Stimulated activated CD4-positive, alpha-beta T cell treated with anti-CD3 and anti-CD28 coated beads, Interleukin-2, amount 100 ng/mL, for 48 hours (primary cell): ENCODE measurements at places on chromosomes 5 and 9.

- no peak for DNase-seq
Measured at GRCh38 chr5:107478068-107478641, 192.6 kb downstream of the EFNA5 start.

- no peak for DNase-seq
Measured at GRCh38 chr5:15510092-15510491, 10.1 kb downstream of the FBXL7 start.

GRCh38 chr9:88691091-88691490, 156.1 kb downstream of the NXNL2 start:
- no peak for DNase-seq

DNA sequence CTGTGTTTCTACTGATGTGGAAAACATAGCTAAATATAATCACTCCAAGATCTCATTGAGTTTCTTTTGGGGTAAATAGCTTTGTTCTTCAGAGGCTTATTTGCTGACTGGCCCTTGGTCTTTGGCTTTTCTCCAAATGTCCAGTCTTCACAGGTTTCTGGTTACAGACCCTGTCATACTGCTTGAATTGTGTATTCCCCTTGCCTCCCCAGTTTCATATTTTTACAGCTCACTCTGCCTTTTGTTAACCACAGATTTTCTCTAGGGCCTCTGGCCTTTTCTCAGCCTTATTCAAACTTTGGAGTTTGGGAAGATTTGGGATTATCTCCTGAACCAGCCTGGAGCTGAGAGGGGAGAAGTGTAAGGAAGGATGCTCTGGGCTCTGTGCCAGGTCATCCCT, 23.9 kb downstream of the ISOC1 start:
- no peak for DNase-seq

DNA sequence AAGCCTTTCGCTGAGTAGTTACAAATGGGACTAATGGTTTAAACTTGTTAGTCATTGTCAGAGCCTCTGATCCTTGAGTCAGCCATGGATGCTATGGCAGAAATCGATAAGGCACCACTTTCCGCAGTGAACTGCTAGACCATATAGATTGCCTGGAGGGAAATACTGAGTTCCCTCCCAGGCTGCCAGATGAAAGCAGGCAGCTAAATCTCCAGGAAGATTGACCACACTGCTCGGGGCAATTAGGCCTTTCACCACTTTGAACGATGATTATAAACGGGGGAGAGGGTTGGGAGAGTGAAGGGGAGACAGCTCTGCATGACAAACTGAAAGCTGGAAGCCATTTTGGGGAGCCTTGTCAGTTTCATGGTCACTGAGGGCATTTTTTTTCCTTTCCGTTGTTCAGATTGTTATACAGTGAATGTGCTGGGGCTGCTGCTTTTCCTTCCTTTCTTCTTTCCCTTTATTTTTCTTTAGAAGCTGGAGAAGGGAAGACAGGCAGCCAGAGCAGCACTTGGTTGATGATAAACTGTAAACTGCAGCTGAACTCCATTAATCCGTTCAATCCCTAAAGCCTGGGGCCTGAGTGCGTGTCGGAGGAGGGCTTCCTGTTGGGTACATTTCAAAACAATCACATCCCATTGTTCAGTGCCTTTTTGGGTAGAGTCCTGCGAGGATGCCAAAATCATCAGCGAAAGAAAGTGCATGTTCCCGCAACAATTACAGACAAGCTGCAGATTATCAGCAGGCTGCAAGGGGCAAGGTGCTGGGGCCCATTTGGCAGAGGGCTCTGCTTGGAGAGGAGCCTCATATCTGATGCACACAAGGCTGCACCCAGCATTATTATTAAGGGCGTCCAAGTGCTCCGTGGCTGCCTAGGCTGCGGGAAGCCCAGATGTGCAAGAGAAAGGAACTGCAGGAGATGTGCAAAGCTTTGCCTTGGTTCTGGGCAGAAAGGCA, 308.4 kb downstream of the PSAT1 start:
- no peak for DNase-seq

DNA sequence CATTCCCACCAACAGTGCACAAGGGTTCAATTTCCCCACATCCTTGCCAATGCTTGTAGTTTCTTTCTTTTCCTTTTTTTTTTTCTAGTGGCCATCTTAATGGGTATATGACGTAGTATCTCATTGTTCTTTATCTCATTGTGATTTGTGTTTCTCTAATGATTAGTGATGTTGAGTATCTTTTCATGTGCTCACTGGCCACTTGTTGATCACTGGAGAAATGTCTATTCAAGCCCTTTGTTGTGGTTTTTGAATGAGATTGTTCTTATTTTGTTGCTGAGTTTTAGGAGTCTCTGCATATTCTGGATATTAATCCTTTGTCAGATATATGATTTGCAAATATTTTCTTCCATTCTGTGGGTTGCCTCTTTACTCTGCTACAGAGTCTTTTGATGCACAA, 1.6 kb upstream of the TMED9 start:
- no peak for DNase-seq

DNA sequence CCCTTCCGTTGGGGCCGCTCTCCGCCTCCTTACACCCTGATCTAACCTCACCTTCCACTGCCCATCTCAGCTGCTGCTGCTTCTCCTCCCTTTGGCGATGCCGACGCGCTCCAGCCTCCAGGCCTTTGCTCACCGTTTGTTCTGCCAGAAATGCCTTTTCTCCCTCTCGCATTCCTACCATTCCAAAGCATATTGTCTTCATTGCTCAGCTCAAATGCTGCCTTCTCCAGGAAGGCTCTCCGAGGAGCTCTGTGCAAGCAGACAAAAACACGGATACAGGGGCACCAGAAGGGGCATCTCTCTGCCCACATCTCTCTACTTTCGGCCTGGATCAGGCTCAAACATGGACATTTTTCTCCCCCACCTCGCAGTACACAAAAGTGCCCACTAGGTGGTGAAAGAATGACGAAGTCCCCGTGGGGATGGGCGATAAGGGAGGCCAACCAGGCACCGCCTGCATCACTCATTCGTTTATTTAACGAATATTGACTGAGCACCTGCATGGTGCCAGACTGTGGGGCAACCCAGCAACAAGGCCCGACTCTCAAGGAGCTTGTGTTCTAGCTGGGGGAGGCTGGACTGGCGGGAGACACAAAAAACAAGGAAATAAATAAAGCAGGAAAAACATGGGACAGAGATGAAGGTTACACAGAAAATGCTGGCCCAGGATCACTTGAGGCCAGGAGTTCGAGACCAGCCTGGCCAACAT, 7.3 kb upstream of the GRHPR start:
- DNase-seq, result peak; percentile 81

- DNase-seq, result no peak
Measured at GRCh38 chr5:113218906-113219517, 215.8 kb downstream of the TSSK1B start.

- peak; percentile 19 for DNase-seq
Measured at GRCh38 chr9:96061293-96061987, 185.9 kb downstream of the ERCC6L2 start.

DNA sequence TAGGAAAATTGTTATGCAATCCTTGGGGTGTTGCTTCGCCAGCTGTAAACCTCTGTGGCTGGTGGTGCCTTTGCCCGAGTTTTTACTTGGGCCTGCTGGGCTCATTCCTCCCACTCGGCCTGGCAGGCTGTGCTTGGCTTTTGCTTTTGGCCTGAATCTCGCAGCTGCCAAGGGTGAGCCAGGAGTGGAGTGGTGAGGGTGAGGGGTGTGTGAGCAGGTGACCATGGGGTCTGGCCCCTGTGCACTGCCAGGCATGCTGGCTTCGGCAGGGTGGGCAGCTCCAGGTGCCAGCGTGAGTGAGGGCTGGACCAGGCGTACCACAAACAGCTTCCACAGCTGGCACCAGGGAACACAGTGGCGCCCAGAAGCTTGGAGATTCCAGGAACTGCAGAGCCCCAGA, 12.6 kb upstream of the DHFR start:
- no peak for DNase-seq

- no peak for DNase-seq
Measured at GRCh38 chr5:78610636-78611035, 37.9 kb downstream of the LHFPL2 start.

DNA sequence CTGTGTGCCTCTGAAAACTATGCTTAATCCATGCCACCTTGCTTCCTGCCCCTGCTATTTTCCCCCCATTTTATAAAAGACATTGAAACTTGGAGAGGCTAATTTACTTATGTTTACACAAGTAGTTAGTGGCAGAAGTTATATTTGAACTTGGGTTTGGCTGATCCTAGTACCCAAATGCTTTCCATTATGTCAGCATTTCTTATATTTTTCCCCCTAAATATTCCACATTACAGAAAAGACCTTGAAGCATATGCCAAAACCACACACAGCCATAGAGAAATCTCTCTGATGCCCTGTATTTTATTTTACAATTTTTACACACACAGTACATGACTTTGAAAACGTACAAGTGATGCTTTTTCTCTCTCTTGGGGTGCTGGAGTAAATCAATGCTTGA, 11.2 kb downstream of the C1QTNF2 start:
- no peak for DNase-seq
